ENCODE measurements at places on chromosomes 12 and 14.

DNA sequence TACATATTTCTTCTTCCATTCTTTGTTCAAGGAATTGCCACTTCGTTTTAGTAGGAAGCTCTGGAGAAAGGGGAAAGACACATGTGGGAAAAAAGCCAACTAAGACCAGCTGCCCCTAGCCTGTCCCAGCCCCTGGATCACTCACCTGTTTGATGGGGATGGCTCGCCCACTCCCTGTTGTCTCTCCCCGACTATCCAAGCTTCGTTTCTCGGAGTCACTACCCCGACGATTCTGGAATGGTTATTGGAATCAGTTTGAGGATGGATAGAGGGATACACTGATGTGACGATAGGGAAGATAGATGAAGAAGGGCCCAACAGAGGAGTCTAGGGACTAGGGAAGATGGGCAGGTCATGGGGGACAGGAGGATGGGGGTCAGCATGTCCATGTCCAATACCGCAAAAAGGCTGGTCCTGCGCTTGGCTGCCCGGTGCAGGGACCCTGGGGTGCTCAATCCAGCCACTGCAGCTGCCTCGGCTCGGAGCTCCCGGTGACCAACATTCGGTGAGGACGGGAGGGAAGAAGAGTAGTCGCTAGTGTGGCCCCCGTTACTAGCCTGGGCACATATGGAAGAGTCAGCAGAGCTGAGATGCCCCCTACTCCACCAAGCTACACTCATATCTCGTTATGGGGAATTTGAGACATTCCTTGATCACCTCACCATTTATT is 7.0 kb downstream of the AGAP2 start:
- H3K27me3 ChIP-seq: peaks cover 58% of the 10 kb centered on the region
- peaks cover 5% of the 10 kb centered on the region for H3K4me1 ChIP-seq
- no peak for DNase-seq
- H3K36me3 ChIP-seq: no peaks in the 10 kb centered on the region

DNA sequence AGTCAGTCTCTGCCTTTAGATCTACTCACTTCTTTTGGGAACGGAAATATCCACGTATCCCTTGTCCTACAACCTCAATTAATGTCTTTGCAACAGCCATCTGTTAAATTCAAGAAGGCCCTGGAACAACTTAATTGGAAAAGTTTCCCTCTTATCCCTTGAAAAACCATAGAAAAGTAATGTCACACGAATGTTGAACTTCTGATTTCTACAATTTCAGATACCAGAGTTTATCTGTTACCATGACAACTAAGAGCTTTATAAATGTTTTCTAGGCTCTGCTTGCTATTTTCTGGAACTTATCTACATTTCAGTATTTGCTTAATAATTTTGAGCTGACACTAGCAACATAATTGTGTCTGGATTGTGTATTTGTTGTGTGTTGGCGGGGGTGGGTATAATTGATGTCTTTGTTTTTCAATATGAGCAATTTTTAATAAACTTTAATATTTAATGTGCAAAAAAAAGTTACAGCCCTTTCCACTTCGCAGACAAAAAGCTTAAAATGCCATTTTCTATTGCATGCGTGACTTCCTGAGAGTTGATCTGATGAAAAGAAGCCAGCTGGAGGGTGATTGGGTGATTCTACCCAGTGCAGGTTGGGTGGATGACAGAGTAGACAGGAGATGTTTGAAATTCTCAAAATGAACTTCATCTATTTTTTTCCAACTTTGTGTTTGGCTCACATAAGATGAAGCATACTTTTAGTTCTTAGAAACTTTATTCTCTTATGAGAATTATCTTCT is 11.8 kb upstream of the EDDM3A start:
- H3K27me3 ChIP-seq: no peaks in the 10 kb centered on the region
- no peaks in the 10 kb centered on the region for H3K4me1 ChIP-seq
- H3K27ac ChIP-seq: no peak overlapping the region
- H3K36me3 ChIP-seq: no peaks in the 10 kb centered on the region

DNA sequence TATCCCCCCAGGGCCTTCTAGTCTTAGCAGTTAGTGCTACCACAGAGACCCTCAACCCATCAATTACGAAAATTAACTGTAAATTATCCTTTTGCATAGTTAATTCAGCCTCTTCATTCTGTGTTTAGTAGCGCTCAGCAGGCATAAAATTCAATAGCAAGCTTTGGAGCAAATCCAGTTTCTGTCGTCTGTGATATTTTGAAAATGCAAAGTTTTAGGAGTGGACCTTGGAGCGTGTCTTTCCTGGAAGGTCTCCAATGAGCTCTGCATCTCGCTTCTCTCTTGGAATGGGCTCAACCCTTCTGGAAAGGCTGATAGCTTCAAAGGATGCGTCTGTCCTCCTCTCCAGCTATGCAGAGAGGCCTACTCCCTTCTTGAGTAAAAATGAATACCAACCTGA is 222.9 kb downstream of the SLC15A4 start:
- no peaks in the 10 kb centered on the region for H3K4me1 ChIP-seq
- no peaks in the 10 kb centered on the region for H3K27me3 ChIP-seq
- H3K27ac ChIP-seq: no peak overlapping the region
- no peaks in the 10 kb centered on the region for H3K36me3 ChIP-seq
- DNase-seq: no peak
- no peak overlapping the region for H3K4me3 ChIP-seq

GRCh38 chr14:70993931-70994330 is 86.7 kb downstream of the PCNX1 start:
- H3K27me3 ChIP-seq: no peaks in the 10 kb centered on the region
- H3K27ac ChIP-seq: no peak overlapping the region
- DNase-seq: no peak
- no peak overlapping the region for H3K4me3 ChIP-seq

GRCh38 chr12:31967539-31967938 is 8.3 kb downstream of the RESF1 start:
- H3K4me3 ChIP-seq: no peak overlapping the region
- no peaks in the 10 kb centered on the region for H3K27me3 ChIP-seq
- peaks cover 13% of the 10 kb centered on the region for H3K4me1 ChIP-seq
- DNase-seq: no peak
- H3K27ac ChIP-seq: no peak overlapping the region

- H3K4me1 ChIP-seq: no peaks in the 10 kb centered on the region
- H3K27ac ChIP-seq: no peak overlapping the region
- DNase-seq: no peak
- H3K36me3 ChIP-seq: no peaks in the 10 kb centered on the region
- H3K4me3 ChIP-seq: no peak overlapping the region
These were observed 61.1 kb downstream of the RAB35 start for GRCh38 chr12:120055231-120056000.

DNA sequence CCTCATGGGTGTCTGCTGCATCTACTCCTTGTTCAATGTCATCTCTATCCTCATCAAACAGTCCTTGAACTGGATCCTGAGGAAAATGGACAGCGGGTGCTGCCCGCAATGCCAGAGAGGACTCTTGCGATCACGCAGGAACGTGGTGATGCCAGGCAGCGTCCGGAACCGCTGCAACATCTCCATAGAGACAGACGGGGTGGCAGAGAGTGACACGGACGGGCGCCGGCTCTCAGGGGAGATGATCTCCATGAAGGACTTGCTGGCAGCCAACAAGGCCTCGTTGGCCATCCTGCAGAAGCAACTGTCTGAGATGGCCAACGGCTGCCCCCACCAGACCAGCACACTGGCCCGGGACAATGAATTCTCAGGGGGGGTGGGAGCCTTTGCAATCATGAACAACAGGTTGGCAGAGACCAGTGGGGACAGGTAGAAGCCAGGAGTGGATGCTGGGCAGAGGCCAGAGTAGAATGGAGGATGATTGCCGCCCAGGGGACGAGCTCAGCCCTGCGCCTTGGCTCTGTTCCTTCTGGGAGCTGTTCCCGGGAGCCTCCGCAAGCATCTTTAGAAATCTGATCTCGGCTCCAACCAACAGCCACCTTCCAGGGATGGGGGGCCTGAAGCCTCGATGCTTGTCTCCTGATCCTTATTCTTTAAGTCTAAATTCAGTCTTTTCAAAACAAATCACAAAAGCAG is 71.6 kb upstream of the PSMC1 start:
- no peaks in the 10 kb centered on the region for H3K36me3 ChIP-seq
- no peak for DNase-seq
- no peak overlapping the region for H3K4me3 ChIP-seq

DNA sequence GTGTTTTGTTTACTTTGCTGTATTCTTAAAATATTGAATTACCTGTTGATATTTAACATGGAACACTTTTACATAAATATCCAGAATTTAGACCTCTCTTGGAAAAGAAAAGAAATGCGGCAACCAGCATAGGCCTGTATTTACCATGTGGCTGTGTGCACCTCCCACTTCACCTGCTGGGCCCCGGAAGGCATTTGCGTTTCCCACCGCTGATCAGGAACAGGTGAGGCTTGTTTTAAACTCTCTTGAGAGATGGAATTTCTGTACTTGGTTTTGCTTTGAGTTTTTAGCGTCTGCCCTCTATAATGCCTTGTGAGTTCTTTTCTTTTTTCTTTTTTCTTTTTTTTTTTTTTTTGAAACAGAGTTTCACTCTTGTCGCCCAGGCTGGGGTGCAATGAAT is 124.2 kb downstream of the GLT1D1 start:
- no peaks in the 10 kb centered on the region for H3K36me3 ChIP-seq
- no peak overlapping the region for H3K27ac ChIP-seq
- H3K4me3 ChIP-seq: no peak overlapping the region
- peaks cover 57% of the 10 kb centered on the region for H3K27me3 ChIP-seq
- DNase-seq: no peak
- no peaks in the 10 kb centered on the region for H3K4me1 ChIP-seq

DNA sequence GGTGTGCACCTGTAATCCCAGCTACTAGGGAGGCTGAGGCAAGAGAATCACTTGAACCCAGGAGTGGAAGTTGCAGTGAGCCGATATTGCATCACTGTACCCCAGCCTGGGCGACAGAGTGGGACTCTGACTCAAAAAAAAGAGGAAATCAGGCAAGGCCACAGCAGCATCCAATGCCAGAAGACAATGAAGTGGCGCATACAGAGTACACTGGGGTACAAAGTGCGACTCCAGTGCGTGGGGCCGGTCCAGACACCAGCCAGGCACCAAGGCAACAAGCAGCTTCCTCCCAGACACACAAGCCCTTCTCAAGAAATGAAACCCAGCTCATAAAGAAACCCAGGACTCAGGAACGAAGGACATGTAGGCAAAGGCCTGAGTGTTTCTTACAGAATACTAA is 28.2 kb downstream of the TTC7B start:
- peak; percentile 64 for DNase-seq
- no peak overlapping the region for H3K4me3 ChIP-seq
- no peaks in the 10 kb centered on the region for H3K4me1 ChIP-seq
- H3K36me3 ChIP-seq: no peaks in the 10 kb centered on the region
- H3K27ac ChIP-seq: no peak overlapping the region

- no peaks in the 10 kb centered on the region for H3K27me3 ChIP-seq
- H3K27ac ChIP-seq: no peak overlapping the region
- DNase-seq: peak; percentile 18
- no peak overlapping the region for H3K4me3 ChIP-seq
- peaks cover 22% of the 10 kb centered on the region for H3K4me1 ChIP-seq
These were observed 7.3 kb downstream of the PHB2 start for GRCh38 chr12:6963016-6963731.

DNA sequence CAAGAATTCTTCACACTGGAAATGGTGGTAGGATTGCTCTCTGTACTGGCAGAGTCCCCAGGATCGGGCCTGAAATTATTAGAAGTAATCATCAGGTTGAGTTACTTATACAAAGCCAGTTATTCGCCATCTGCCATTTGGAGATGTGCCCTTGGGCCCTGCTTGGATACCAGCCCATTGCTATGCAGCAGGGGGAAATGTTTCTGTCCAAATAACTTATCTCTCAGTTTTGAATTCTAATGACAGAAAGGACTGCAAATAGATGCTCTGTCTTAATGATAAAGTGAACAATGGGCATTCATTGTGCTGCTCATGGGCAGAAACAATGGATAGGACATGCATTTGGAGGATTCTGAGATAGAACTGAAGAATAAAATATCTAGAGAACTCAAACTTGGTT is 139.1 kb upstream of the PELI2 start:
- no peak overlapping the region for H3K4me3 ChIP-seq
- no peaks in the 10 kb centered on the region for H3K4me1 ChIP-seq

DNA sequence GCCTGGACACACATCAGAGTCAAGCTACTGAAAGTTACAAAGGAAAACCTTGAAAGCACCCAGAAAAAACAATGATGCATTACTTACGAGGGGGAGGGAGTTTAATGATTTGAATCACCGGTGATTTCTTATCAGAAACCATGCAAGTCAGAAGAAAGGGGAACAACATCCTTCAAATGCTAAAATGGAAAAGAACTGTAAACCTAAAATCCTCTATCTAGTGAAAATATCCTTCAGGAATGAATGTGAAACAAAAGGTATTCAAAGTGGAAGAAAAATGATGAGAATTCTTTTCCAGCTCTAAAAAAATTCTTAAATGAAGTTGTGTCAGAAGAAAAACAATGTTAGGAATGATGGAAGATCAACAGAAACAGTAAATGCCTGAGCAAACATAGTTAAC is 16.8 kb downstream of the SCAF11 start:
- H3K27ac ChIP-seq: no peak overlapping the region
- H3K36me3 ChIP-seq: no peaks in the 10 kb centered on the region
- DNase-seq: no peak
- H3K4me1 ChIP-seq: peaks cover 95% of the 10 kb centered on the region
- no peak overlapping the region for H3K4me3 ChIP-seq

- no peak for DNase-seq
- H3K4me3 ChIP-seq: no peak overlapping the region
- H3K27me3 ChIP-seq: no peaks in the 10 kb centered on the region
- H3K36me3 ChIP-seq: no peaks in the 10 kb centered on the region
- H3K27ac ChIP-seq: no peak overlapping the region
- no peaks in the 10 kb centered on the region for H3K4me1 ChIP-seq
These were observed 170.9 kb downstream of the GRIP1 start for GRCh38 chr12:66508025-66508424.

DNA sequence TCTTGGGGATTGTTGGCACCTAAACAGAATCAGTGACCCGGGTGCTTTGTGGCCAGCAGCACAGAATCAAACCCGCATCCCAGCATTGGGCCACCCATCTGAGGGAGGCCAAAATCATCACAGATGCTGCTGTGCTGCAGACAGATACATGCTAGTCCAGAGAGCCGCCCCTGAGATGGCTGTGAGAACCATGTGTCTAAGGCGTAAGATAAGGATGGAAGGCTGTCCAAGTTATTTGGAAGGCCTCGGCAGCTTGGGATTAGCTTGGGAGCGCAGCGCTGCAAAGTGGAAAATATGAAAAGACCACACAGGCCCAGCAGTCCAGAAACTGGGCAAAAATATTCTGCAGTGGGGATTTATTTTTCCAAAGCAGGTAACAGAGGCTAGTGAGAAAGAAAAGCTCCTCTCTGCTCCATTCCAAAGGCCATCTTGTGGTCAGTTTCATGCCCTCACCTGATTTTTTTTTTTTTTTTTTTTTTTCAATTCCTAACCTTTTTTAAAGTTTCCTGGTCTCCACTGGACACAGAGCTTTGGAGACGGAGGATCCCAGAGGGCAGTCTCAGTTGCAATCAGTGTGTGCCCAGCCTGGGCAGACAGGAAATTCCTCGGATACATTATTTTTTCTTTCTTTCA is 178.9 kb upstream of the BCL2L14 start:
- peaks cover 42% of the 10 kb centered on the region for H3K36me3 ChIP-seq
- H3K4me1 ChIP-seq: peaks cover 26% of the 10 kb centered on the region
- no peaks in the 10 kb centered on the region for H3K27me3 ChIP-seq
- H3K27ac ChIP-seq: peak overlapping the region; percentile 45
- peak; percentile 72 for DNase-seq
- no peak overlapping the region for H3K4me3 ChIP-seq

GRCh38 chr12:89234324-89235114 is 117.8 kb downstream of the DUSP6 start:
- no peak overlapping the region for H3K27ac ChIP-seq
- H3K27me3 ChIP-seq: no peaks in the 10 kb centered on the region

- H3K27me3 ChIP-seq: no peaks in the 10 kb centered on the region
- no peaks in the 10 kb centered on the region for H3K36me3 ChIP-seq
- no peak overlapping the region for H3K27ac ChIP-seq
- DNase-seq: no peak
- H3K4me3 ChIP-seq: no peak overlapping the region
- no peaks in the 10 kb centered on the region for H3K4me1 ChIP-seq
These were observed 62.8 kb downstream of the OTOGL start for GRCh38 chr12:80162177-80162576.
